ENCODE measurements at places on chromosomes 5 and 9.

DNA sequence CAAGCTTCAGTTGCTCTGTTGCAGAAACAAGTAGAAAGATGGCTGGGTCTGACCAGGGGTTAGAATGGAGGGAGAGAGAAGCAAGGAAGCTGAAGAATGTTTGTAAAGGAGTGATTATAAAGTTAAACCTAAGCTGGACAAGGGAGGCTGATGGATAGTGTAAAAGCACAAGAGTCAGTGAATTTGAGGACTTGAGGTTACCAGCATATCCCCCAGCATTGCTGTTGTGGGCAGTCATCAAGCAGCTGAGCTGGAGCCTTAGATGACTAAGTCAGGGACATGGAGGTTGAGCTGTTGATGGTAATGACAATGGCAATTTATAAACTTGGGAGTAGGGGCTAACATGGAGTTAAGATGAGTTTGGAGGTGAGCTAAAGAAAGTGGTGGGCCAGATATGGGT is 131.5 kb downstream of the ERCC6L2 start:
- DNase-seq: no peak

GRCh38 chr9:73174330-73174980 is 22.8 kb downstream of the ANXA1 start:
- DNase-seq: no peak

GRCh38 chr9:111483858-111484571 is at the start of gene ECPAS:
Gene ECPAS (minus strand): TSS chr9:111484383. CDS start chr9:111472918, 11,465 bp downstream.
- peak; percentile 88 for DNase-seq

- DNase-seq: no peak
Observed at GRCh38 chr5:149702934-149703646, 27.0 kb upstream of the PPARGC1B start.

GRCh38 chr5:149605354-149605997 is 24.2 kb downstream of the ARHGEF37 start:
- DNase-seq: no peak

DNA sequence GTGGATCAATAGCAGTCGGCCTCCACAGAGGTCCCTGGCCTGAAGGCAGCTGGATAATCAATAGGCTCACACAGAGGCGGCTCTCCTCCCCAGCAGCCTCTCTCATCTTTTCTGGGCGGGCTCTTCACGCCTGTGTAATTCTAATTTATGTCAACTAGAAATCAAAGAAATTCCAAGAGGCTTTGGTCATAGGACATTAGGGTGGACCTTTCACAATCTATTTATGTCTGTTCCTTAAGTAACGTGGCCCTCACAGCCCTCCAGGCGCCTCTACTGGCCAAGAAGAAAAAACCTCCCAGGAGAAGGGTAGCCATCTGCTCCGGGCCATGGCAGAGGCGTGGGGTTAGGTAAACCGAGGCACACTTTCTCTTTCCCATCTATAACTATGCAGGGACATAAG is 205.1 kb upstream of the EFNA5 start:
- DNase-seq: peak; percentile 66

GRCh38 chr9:36802201-36802920 is 229.7 kb downstream of the MELK start:
- DNase-seq: no peak

DNA sequence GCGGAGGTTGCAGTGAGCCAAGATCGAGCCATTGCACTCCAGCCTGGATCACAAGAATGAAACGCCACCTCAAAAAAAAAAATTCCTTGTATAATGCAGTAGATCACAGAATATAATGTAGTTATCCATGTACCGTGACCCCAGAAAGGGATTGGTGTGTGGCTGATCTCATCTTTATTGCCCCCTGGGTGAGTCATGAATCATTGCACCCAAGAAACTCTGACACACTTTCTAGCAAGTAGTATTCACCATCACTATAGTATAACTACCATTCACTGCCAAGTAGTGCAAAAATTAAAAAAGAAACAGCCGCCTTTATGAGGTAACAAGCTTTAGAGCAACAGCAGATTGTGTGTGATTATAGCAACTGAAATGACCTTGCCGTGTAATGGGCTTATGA is 23.7 kb upstream of the ANKH start:
- DNase-seq: no peak

- no peak for DNase-seq
Observed at GRCh38 chr9:77798140-77798539, 150.0 kb upstream of the GNA14 start.

GRCh38 chr5:78591972-78592700 is 56.4 kb downstream of the LHFPL2 start:
- no peak for DNase-seq

- no peak for DNase-seq
Observed at GRCh38 chr5:76331126-76331525, 72.0 kb upstream of the IQGAP2 start.

- DNase-seq: no peak
Observed at GRCh38 chr5:31845361-31845760, 206.4 kb downstream of the PDZD2 start.

DNA sequence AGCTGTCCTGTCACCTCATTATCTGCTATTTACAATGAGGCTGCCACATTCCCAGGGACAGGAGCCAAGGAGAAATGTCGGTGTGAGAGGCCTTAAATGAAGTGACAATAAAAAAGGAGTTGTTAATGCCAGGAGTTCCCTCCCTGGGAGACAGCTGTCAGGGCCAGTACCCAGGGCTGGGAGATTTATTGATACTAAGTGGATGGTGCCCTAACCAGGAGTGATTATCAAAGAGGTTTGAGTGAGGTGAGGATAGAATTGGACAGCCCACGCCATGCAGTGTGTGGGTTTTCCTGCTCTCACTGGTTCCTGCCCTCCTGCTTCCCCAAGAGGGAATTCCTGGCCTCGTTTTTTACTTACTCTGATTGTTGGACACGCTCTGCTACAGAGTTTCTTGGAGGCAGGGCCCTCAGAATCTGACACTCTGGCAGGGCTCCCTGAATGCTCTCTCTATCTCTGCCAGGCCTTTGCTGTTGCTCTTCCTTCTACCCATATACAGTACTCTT is 150.8 kb downstream of the GRIA1 start:
- DNase-seq: no peak

DNA sequence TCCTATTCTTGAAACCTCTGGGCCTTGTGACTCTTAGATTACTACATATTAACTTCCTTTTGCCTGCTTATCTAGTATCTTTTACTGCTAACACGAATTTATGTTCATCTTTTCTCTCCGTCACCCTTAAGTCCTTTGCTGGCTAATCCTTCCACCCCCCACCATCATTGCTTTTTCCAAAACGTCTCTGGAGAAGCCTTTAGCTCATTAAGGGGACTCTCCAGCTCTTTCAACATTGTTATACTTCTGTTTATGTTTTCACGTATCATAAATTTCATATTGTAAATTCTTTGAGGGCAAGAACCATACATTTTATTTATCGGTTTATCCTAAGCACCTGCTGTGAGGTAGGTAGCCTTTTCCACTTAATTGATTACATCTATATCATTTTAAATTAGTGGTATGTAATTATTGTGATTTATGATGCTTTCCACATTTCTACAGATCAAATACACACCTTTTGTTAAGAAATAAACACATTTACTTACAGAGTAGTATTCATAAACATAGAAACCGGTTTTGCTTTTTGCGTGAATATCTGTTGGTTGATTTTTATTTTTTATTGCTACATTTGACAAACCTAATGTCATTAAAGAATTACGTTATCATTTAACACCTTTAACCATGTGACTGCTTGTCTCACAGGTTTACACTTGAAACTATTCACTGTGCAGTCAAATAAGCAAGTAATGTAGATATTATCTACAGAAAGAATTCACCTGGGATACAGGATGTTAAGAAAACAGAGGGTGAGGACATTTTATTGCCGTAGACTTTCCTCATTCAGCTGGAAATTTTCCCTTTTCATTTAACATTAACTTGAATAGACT is 15.4 kb upstream of the SNX2 start:
- no peak for DNase-seq

- no peak for DNase-seq
Observed at GRCh38 chr5:2258861-2259260, 376.1 kb upstream of the IRX4 start.

DNA sequence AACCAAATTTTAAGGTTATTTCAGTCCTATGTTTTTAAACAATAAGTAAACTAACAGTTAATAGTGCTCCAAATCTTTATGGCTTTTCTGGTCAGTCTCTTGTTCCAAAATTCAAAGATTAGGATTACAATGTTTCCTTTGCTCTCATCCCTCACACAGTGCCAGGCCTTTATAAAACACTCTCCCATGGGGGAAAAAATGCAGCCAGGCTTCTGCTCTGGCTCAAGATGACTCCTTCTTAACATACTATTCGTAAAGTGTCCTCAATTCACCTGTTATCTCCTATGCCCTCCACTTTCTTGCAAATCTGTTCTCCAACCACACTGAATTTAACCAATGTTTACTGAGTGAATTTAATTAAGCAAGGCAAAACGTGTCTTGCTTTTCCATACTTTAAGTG is 1.4 kb downstream of the CEP120 start:
- no peak for DNase-seq

DNA sequence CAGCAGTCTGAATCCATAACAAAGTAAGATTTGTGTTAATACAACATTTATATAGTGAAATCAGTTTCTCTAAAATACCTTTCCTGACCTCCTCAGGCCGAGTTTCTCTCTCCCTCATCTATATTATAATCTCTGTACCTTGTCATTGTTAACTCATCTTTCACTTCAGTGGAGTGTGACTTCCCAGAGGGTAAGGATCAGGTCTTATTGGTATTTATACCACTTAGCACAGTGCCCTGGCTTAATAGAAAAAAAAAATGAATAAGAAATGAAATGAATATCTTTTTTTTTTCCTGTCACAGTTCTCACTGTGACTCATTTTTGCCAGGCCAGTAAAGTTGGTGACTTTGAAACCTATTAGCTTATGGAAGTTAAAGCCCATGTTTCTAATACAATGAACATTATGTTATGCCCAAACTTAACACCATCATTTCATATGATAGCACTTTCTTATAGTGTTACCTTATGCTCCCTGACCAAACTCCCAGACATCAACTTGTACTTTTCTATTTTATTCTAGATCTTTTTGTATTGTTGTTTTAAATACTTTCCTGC is 90.1 kb downstream of the NR3C1 start:
- no peak for DNase-seq

GRCh38 chr5:68141494-68141893 is 74.1 kb upstream of the PIK3R1 start:
- no peak for DNase-seq

GRCh38 chr5:124043456-124043855 is 531.5 kb downstream of the CSNK1G3 start:
- DNase-seq: peak; percentile 14

DNA sequence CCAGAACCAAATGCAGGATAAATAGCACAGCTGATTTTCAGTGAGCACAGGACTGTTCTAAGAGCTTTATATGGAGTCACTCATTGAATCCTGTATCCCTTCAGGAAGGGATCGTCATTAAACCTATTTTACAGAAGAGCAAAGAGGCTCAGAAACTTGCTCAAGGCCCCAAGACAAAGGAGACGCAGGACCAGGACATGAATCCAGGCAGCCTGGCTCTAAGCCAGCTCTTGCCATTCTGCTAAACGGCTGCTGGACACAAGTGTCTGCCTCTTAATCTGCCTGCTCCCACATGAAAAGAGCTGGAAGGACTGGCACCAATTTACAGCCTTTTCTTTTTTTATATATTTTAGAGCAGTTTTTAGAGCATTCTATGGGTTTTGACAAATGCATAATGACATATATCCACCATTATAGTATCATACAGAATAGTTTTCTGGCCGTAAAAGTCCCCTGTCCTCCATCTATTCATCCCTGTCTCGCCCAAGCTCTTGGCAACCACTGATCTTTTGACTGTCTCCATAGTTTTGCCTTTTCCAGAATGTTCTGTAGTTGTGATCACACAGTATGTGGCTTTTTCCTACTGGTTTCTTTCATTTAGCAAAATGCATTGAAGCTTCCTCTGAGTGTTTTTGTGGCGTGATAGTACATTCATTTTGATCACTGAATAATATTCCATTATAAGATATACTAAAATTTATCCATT is 37.5 kb downstream of the RETREG1 start:
- no peak for DNase-seq

GRCh38 chr5:140986117-140986521 is 19.8 kb downstream of the PCDHAC2 start:
- DNase-seq: peak; percentile 58

- DNase-seq: no peak
Observed at GRCh38 chr5:132896685-132897084, 23.2 kb downstream of the LEAP2 start.

DNA sequence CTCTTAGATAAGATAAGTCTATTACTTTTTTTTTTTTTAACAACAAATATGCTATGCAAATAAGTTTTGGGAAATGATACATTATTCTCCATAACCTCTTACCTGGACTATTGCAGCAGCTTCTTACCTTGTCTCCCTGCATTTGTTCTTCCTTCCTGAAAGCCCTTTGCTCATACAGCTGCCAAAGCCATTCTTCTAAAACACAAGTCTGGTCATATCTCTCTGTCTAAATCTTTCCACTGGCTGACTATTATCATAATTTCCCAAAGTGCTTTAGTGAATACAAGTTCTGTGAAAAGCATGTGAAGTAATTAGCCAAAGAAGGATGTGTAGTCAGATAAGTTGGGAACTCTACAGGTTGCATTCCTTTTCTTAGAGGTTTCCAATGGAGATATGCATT is 115.4 kb upstream of the CNTLN start:
- no peak for DNase-seq

DNA sequence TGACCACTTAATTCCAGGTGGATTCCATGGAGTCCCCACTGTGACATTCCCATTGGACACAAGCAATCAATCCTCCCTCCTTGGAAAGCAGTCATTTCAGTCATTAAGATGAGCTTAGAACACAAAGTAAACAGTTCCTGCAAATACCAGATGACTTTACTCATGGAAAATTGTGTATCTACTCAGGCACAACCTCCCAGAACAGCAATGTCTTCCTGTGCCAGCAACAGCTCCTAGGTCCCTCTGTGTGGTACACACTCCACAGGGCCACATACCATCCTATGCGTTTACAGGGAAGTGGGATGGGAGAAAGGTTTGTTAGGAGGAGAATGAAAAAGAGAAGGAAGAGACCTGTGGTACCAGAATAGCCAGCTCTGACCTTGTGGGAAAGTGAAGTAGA is 53.7 kb downstream of the MTMR12 start:
- DNase-seq: no peak

GRCh38 chr5:111447822-111448221 is 64.5 kb downstream of the STARD4 start:
- DNase-seq: no peak

DNA sequence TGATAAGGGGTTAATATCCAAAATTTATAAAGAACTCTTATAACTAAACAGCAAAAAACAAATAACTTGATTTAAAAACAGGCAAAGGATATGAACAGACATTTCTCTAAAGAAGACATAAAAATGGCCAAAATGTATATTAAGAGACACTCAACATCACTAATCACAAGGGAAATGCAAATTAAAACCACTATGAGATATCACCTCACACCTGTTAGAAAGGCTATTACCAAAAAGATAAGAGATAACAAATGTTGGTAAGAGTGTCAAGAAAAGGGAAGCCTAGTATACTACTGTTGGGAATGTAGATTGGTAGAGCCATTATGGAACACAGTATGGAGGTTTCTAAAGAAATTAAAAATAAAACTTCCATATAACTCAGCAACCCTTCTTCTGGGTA is 19.4 kb upstream of the SH3TC2 start:
- no peak for DNase-seq

GRCh38 chr5:58294598-58295305 is 165.1 kb downstream of the PLK2 start:
- DNase-seq: no peak

GRCh38 chr9:16728137-16728508 is 142.3 kb downstream of the BNC2 start:
- no peak for DNase-seq
